ENCODE measurements at places on chromosomes 5 and 9.

GRCh38 chr5:119340597-119341218, 15.1 kb upstream of the TNFAIP8 start:
- no peak for DNase-seq

GRCh38 chr9:85536076-85536475, 205.7 kb downstream of the AGTPBP1 start:
- no peak for DNase-seq

- DNase-seq = no peak
Observed at GRCh38 chr5:110297152-110297670, 429.3 kb downstream of the TMEM232 start.

- no peak for DNase-seq
Observed at GRCh38 chr5:172911628-172911880, 47.7 kb upstream of the RPL26L1 start.

GRCh38 chr9:131927091-131927490, 152.6 kb downstream of the MED27 start:
- no peak for DNase-seq

DNA sequence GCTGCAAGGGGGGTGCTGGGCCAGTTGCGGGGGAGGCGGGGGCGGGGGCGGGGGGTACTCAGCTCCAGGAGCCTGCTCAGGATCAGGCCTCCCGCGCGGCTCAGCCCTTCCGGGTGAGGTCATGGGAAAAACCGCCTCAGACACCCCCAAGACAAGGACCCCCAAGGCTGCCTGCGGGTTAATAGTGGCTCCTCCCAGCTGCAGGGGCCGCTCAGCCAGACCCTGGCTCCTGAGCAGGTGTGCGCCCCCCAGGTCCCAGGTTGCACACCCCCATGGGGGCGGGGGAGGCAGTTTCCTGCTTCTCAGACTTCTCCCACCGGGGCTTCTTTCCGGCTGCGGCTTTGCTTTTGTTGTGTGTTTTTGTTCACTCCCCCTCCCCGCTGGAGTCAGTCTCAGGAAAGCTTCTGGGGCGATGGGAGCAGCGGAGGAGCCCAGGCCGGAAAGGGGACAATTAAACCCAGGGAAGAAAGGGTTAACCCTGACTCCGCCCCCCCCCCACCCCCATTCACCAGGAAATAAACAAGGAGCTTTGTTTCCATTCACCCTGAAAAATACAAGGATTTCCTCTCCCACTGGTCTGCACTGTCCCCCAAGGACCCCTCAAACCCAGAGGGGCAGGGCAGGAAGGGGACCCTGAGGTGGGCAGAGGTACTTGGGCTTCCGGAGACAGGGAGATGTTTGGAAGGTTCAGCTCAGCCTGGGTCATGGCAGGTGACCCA, 42.3 kb upstream of the NOTCH1 start:
- DNase-seq = no peak

GRCh38 chr5:90902651-90903386, 344.2 kb downstream of the ADGRV1 start:
- DNase-seq = no peak
